Epithelial cell of esophagus (primary cell): ENCODE measurements at places on chromosomes 1 and 21.
A peak's percentile ranks its signal among the peaks of the same experiment; 100 is the strongest.

- DNase-seq = peak; percentile 3
These were observed 355.6 kb downstream of the PRDM2 start for GRCh38 chr1:14055442-14056223.

- peak; percentile 57 for DNase-seq
These were observed at the start of gene TGFB2 for GRCh38 chr1:218344814-218345672. Gene TGFB2 (plus strand): TSS chr1:218345336. CDS start chr1:218346702, 1,366 bp downstream.

DNA sequence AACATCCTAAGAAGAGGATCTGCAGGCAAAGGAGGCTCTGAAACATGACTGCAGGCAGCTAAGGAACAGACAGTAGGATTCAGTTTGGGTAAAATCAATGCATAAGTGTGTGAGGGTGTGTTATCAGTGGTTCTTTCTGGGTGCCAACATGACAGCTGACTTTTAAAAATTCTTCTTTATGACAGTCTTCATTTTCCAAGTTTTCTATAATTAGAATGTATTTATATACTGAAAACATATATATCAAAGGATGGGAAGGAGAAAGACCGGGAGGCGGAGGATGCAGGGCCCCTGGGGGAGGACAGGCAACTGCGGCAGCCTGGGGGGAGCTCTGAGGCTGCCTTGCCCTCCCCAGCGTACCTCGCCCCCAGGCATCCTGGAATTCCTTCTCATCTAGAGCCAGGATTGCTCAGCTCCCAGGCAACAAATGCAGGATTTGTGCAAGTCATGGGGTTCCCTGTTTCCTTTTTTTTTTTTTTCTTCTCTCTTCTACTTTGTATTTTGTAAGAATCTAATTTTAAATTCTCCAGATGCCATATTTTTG is 104.8 kb downstream of the CSMD2 start:
- no peak for DNase-seq

DNA sequence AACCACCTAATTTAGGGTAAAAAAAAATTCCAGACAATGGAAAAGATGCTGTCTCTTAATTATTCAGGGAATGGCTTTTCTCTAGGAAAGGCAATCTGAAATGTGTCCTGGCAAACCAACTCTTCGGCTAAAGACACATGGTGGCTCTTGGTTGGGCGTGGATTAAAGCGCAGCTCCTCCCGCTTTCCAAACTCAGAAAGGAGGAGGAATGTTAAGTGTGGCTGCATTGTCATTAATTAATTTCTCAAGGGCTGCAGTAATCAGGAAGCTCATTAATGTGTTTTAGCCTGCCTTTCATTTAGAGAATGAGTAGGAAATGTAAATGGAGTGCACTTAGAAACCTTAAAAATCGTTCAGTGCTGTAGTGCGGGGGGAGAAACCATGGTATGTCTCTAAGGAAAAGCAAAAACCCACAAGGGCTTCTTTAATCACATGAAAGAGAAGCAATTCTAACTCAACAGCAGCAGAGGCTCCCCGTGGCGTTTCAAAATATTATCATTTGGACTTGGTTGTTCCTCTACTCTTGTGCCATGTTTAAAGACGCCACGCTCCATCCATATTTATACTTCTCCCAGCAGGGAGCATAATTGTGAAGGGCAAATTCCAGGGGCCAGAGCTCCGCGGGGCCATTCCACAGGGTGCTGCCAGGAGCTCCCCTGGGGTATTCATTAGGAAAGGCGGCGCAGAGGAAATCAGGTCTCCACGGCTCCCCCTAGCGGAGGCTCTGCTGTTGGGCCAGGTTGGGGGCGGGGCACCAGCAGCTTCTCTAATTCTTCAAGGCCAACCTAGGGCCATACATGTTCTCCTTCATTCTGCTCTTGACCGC is 91.9 kb upstream of the SSX2IP start:
- DNase-seq = peak; percentile 47

DNA sequence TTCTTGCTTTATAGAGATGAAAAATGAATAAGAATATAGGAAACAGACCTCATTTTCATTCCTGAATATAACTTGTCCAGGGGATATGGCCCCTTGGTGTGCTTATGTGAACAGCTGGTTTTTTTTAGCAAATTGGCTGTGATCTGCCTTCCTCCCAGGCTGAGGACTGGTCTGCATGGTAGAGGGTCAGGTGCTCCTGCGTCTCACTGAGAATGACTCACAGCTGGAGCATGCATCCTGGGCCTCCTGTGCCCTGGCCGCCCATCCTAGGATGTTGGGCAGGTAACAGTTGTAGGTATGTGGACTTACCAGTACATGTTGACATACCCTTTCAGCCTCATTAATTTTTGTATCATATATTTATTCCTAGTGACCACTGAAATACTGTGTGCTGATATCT is 29.8 kb downstream of the AGT start:
- DNase-seq = peak; percentile 87

DNA sequence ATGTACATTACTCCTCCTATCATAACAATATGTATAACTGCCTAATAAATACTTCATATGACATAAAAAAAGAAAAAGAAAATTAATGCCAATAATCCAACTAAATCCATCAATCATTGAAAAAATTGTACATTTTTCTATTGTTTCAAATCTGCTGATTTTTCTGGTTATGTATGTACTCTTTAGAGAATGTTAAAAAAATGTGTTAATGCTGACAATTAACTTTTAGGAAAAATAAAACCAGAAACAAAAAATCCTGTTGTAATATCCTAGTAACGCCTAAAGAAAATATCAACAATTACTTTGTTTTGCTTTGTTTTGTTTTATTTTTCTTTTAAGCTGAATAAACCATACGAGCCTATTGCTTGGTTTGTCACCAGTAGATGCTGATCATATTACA is 213.9 kb upstream of the USP25 start:
- DNase-seq = no peak

DNA sequence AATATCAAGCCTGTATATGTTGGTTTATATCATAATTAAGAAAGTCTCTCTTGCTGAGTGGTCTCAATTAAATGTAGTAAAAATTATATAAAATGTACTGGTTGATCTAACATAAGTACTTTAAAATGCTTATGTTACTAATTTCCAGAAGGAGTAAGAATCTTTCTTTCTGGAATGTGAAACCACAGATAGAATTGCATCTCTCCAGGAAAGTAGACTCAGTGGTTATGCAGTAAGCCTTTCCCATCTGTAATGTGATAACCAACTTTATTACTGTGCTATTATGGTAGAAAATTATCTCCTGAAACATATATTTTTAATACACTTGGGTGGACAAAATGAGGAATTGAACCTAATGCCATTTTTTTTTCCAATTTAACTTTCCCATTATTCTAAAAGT is 8.9 kb upstream of the RALGPS2 start:
- DNase-seq = no peak

- DNase-seq = no peak
These were observed 4.0 kb upstream of the OPRD1 start for GRCh38 chr1:28807986-28808385.

GRCh38 chr1:182784556-182785171 is 4.9 kb upstream of the NPL start:
- peak; percentile 59 for DNase-seq

GRCh38 chr21:29540289-29540688 is 241.6 kb downstream of the BACH1 start:
- no peak for DNase-seq

- DNase-seq = peak; percentile 14
These were observed 4.4 kb downstream of the HFM1 start for GRCh38 chr1:91400133-91400725.

DNA sequence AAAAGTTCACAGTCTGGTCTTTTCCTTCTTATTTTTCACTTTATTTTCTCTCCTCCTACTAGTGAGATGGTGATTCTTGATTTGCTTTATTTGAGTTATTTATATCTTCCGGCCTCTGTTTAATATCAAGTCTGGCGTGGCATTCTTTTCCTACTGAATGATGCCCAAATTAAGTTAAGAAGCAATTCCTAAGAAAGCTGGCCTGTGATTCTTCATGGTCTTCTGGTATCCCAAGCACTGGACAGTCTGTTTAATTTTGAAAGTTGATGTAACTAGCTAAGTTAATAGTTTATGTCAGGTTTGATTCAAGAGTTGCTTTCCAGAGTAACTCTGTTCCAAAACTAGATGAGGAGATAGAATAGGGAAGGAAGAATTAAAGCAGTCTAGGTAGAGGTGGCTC is 9.2 kb upstream of the ENAH start:
- no peak for DNase-seq

DNA sequence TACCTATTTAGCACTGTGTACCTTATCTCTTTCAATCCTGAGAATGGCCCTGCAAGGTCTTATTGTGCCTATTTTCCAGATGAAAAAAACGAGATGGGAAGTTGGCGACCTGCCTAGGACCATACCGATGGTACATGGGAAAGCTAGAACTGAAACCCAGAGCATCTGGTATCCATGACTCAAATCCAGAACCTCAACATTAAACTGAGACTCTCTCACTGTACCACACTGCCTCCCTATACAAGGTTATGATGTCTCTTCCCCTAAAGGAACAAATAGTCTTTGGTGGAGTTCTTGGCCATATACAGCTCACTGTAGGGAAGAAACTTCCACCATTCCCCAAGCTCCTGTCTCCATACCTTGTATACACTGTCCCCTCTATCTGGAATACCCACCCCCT is 110.7 kb downstream of the TNR start:
- DNase-seq = no peak

GRCh38 chr1:242086706-242087105 is 87.8 kb upstream of the MAP1LC3C start:
- DNase-seq = no peak

DNA sequence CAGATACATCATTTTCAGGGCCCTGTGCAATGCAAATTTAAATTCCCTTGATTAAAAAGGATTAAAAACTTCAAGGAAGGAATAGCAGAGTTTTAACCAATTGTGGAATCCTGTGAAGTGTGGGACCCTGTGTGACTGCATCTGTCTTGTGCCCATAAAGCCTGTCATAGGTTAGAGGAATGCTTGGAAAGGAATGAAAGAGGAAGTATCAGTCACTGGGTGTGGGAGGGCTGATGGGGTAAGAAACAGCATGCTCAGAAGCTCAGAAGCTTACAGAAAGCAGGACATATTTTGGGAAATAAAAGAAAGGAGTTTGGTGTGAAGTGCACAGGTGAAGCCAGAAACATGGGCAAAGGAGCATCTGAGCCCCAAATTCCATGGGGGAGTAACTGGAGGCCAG is 150.8 kb upstream of the ETV3 start:
- DNase-seq = peak; percentile 20

- no peak for DNase-seq
These were observed 417.0 kb downstream of the PTBP2 start for GRCh38 chr1:97138515-97139032.

DNA sequence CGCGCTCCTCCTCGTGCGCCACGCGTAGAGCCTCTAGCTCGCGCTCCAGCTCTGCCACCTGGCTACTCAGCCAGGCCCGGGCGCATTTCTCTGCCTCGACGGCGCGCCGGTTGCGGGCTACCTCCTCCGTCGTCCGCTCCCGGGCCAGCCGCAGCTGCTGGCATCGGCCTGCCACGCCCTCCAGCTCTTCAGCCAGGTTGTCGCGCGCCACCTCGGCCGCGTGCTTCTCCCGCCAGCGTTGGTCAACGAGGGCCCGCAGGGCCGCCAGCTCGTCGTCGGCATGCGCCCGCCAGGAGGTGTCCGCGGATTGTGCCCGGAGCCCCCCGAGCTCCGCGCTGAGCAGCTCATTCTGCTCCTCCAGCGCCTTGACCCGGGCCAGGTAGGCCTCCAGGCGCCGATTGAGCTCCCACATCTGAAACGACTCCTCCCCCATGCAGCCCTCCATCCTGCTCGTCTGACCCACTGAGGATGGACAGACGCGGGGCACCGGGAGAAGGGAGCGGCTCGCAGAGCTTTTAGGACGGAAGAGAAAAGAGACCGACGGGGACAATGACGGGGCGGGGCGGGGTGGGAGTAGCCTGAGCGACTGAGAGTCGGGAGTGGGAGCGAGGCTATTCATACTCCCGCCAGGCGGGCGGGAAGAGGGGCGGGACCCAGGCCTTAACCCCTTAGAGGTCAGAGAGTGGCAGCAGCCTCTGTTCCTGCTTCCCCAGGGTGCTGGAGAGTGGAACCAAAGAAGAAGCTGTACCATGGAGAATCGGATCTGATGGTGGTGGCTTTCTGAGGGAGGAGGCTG is at the start of gene NES:
Gene NES (minus strand): TSS at position 588 of the 796 bp plus-strand sequence. CDS start 143 bp downstream, at position 445.
- DNase-seq = no peak
